Esophagus mucosa (tissue), 1 donor: ENCODE measurements at places on chromosomes 3 and 15. TPM values are rescaled to one million over a fixed set of nuclear protein-coding genes. Genes with fewer than 3 reads are reported as not detected.

The PRICKLE2 gene
- total RNA-seq = 6.0 TPM

DNA sequence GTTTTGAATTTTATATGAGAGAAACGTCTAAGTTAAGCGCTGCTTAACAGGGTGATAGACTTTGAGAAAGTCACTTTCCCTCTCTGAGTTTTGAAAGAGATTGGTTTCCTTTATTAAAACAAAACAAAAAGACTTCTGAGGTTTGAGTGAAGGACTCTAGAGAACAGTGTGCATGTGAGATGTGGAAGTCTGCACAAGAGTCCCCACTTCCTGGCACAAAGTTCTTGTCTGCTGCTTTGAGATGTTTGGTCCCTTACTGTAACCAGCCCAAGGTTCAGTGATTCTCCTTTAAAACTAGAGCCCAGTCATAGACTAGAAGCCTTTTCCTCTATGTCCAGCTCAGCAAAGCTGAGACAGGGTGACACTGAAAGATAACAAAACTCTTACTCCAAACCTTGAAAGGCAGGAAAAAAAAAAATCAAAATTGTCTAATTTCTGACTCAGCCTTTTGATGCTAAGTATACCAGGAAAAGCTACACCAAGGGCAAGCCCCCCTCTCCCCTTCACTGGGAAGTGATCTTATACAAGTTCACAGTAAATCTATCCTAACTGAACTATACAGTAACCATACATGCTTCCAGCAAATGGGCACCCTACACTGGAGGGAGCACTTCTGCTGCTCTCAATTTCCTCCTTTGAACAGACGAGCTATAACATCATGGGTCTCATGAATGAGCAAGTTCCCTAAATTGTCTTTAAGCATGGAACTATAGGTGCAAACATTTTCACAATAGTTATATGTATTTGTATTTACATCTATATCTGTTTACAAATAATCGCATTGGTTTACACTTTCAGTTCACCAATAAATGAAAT lies 2.3 kb downstream of the POPDC2 start:
- no peak for ATAC-seq

The SLC15A2 gene
- total RNA-seq = 3.8 TPM

- no peak for ATAC-seq
Observed at GRCh38 chr15:81170511-81170910, 26.2 kb upstream of the IL16 start.

The KLHL40 gene
- not detected for total RNA-seq

- peak; percentile 74 for ATAC-seq
Observed at GRCh38 chr3:42979044-42979972, at the start of gene GASK1A. Gene GASK1A (plus strand): TSS chr3:42979311. CDS start chr3:42979643, 332 bp downstream.

The DUOX2 gene
- total RNA-seq = 29.3 TPM

- no peak for ATAC-seq
Observed at GRCh38 chr3:51687431-51688205, 16.6 kb downstream of the TEX264 start.

DNA sequence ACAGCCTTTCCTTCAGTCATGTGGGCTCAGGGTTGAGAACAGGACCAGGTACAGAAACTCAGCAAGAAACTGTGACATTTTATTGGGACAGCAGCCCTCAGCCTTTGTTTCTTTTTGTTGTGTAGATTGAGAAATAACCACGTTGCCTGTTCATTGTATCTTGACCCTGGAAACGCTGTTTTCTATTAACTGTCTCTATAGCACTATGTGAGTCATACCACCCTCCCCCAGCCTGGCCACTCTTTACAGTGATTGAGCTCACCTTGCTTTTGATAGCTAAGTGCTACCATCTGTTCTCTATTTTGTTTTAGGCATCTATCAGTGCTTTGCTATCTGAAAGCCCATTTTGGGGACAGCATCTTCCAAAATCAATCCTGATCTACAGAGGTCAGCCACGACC lies 127.9 kb downstream of the CD47 start:
- ATAC-seq = peak; percentile 51

The RLBP1 gene
- not detected for total RNA-seq

The PLXNA1 gene
- total RNA-seq = 15.9 TPM

DNA sequence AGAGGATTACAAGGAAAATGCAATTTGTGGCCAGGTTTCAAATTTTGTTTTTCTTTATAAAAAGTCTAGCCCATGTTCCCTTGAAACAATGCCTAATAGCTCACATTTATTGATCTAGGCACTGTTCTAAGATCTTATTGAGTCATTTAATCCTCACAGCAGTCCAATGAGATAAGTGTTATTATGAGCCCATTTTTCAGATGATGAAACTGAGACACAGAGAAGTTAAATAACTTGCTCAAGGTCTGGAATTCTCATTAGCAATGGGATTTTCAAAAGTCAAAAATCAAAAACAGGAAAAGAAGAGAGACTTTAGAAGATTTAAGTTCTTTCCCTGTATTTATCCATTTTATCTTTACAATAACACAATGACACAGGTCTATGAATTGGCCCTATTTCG lies 90.0 kb upstream of the COL6A5 start:
- ATAC-seq = no peak

DNA sequence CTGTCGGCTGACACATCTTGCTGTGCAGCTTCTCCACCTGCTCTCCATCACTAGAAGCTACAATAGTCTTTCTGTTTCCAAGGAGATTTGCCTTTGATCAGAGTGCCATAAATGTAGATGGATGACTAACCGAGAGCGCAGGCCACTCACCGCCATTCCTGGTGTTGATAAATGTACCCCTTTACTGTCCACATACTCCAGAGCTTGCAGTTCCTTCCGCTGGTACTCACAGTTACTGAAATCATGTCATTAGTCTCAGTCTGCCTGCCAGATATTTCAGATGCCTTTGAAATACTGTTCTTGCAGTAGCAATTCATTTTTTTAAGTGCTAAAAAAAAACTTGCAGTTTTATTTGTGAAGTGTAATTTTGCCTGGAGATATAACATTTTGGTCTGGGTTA lies 72.3 kb downstream of the BLM start:
- no peak for ATAC-seq

The CD86 gene
- 1.2 TPM for total RNA-seq

- ATAC-seq = peak; percentile 97
Observed at GRCh38 chr3:187196573-187197334, 532 bp upstream of the RTP1 start.

DNA sequence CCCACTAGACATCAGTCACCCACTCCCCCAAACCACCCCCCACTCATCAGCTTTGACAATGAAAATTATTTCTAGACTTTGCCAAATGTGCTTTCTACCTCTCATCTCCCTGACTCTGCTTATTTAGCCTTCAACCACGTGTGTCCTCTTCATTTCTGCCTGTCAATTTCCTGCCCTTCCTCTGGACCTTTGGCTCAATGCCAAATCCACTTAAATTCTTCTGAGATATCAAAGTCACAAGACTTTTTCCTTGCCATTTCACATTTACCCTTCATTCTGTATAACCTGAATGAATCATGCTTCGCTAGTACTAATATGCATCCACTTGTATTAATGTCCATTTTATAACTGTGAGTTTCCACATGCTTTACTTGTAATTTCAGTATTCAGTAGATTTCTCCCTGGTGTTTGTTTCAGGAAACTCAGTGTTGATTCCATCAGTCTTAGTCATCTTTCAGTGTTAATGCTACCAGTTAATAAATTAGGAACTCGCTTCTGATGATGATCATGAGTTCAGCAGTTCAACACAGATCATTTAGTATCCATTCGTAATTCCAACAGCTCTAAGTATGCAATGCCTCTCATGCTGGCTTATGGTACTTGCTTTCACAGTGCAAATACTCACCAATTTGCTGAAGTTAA lies 128.2 kb upstream of the OSTN start:
- no peak for ATAC-seq

The CELSR3 gene
- 0.88 TPM for total RNA-seq

DNA sequence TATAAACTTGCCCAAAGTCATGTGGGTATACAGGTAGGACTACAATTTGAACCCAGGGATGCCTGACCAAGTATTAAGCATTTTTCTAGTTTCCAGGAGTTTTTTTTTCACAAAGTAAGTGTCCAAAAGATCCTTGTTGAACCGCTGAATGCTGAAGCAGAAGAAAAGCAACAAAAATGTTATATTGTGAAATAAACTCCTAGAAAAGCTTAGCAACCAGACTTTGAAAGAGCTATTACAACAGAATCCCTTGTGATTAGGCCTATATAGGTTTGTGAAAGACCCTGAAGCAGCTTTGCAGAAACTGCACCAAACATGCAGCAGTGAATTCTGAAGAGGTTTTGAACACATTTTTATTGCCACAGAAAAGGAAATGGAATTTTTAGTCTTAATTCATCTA lies 236.8 kb downstream of the TUSC7 start:
- ATAC-seq = no peak

- no peak for ATAC-seq
Observed at GRCh38 chr15:77815015-77815414, 182.3 kb upstream of the LINGO1 start.

DNA sequence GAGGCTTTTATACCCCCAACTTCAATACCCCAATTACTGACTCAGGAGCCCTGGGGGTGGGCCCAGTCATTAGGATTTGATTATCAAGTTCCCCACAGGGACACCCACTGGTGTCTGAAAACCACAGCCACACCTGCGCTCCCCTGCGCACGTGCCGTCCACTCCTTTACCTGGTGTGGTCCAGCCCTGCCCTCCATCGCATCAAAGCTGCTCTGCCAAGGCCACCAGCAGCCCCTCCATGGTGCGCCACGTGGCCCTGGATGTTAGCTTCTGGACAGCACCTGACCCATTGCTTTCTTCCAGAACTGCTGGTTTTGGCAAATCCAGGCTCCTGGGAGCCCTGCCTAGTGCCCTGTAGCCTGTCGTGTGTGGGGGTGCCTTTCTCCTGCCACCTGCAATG lies 136.3 kb downstream of the NSMCE3 start:
- ATAC-seq = no peak

GRCh38 chr3:39965997-39966396 lies 156.6 kb downstream of the MYRIP start:
- ATAC-seq = no peak

- peak; percentile 91 for ATAC-seq
Observed at GRCh38 chr15:29756358-29757267, 65.7 kb downstream of the TJP1 start.

DNA sequence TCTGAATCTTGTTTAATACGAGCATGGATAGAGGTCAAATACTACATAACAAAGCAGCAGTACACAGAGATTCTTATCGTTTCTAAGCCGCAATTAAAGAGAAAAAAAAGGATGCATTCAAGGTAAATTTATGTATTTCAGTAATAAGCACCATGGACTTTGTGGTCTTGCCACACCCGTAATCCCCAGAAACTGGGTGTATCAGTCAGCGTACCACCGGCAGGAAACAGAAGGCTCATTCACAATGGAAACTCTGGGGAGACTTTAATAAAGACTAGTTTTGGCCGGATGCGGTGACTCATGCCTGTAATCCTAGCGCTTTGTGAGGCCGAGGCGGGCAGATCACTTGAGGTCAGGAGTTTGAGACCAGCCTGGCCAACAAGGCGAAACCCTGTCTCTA lies 81.9 kb upstream of the ZNF280D start:
- ATAC-seq = peak; percentile 71
